ENCODE measurements at places on chromosomes 5 and 9.

GRCh38 chr5:74641735-74642542, 1.4 kb upstream of the ENC1 start:
- no peak for DNase-seq

GRCh38 chr5:130279386-130279785, 375.1 kb downstream of the CHSY3 start:
- peak; percentile 14 for DNase-seq

DNA sequence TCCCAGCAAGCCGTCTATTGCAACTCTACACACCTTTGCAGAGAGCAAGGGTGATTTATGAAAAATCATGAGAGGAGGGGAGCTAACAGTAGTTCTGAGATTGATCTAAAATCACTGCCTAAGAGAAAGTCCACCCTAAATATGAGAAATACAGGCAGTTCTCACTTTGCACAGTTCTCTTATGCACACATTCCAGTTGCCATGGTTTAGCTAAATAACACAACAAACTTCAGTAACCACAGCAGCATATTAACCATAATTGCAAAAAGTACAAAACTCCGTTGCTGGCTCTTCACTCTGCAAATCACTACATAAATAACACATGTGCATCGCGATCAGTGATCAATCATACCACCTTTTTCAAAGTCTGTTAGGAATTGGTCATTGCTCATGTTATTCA, 31.1 kb downstream of the PGGT1B start:
- DNase-seq: no peak

DNA sequence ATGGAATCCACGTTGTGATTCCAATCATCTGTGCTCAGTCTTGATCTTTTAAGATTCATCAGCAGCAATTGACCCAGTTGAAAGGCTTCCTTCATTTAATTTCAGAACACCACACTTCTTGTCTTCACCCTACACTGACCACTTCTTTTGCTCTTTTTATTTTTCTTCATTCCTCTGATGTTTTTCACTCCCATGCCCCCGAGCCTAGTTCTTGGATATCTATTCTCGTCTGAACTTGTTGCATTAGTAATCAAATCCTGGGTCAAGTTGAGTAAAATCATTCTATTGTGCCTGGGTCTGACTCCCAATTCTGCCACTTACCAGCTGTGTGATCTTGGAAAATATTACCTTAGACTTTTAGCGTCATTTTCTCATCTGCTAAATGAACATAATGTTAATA, 356.5 kb downstream of the CDH12 start:
- no peak for DNase-seq

- no peak for DNase-seq
These were observed 13.0 kb upstream of the SARDH start for GRCh38 chr9:133750982-133751649.

DNA sequence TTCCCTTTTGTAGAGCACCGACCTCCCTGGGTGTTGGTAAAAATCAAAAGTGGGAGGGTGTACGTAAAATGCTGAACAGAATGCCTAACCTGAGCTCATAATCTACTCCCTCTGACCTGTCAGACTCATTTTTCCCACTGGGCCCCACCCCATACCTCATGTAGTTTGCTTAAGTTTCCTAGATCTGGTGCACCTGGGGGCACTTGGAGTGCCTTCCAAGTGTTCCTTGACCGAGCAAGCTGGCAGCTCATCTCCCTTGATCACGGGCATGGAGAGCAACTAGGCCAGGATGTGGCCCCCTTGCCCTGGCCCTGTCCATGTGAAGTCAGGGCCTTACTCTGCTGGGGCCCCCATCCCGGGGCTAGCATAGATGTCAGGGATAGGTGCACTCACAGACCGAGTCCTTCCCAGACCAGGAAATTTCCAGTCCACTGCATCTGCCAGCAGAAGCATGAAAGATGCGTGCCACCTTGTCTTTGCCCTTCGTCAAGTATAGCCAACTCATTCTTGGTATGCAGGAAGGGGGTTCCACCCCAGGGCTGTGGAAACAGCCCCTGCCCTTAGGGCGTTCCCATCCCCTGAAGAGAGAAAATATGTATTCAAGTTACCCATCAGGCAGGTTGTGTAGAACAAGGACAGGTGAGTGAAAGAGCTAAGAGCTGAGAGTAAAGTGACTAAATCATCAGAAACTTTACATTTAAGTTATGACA, 41.9 kb downstream of the SLC22A5 start:
- DNase-seq: no peak

DNA sequence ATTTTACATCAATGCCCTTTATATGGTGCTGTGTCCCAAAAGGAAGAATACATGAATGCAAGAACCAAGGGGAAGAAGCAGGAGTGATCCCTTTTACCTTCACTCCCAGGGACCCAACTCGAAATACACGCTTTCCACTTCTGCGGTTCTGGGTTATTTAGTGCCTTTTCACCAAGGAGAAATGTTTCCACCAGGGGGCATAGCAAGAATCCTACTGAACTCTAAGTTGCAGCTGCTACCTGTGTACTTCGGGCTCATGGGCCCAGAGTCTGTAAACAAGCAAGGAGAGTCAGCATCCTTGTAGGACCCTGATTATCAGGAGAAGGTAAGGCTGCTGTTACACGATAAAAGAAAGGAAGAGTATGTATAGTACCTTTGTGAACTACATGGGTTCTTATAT, 45.7 kb downstream of the DPYSL3 start:
- no peak for DNase-seq

DNA sequence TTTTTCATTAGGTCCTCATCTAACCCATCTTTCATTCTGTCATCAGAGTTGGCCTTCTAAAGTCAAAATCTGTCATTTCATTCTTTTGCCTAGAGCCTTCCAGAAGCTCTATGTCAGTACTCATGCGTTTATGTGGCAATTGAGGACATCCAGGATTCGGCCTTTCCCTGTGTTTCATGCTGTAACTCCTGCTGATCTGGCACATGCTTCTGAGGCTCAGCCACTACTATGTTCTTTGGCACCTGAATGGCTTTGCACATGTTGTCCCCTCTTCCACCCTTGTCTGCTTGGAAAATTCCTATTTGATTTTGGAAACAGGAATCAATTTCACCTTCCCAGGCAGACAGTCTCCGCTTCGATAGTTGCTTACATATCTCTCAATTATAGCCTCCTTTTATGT, 84.9 kb downstream of the GDNF start:
- no peak for DNase-seq

DNA sequence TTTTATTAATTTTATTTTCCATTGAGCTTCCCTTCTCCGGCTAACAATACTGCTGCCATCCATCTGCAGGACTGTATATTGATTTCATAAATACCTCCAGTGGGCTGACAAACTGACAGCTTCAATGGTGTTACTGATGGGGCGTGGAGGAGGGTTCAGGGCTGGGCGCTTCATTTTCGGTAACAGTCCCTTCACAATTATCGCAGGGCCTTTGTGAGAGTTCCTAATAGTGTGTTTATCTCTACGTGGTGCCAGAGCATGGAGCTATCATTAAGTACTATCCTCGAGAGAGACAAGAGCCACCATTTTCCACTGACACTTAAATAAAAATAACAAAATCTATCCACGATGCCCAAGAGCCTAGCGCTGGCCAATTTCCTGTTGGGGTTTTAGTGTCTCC, 307.0 kb upstream of the PANK3 start:
- DNase-seq: no peak

- no peak for DNase-seq
These were observed 221.6 kb downstream of the MAT2B start for GRCh38 chr5:163727028-163727427.

DNA sequence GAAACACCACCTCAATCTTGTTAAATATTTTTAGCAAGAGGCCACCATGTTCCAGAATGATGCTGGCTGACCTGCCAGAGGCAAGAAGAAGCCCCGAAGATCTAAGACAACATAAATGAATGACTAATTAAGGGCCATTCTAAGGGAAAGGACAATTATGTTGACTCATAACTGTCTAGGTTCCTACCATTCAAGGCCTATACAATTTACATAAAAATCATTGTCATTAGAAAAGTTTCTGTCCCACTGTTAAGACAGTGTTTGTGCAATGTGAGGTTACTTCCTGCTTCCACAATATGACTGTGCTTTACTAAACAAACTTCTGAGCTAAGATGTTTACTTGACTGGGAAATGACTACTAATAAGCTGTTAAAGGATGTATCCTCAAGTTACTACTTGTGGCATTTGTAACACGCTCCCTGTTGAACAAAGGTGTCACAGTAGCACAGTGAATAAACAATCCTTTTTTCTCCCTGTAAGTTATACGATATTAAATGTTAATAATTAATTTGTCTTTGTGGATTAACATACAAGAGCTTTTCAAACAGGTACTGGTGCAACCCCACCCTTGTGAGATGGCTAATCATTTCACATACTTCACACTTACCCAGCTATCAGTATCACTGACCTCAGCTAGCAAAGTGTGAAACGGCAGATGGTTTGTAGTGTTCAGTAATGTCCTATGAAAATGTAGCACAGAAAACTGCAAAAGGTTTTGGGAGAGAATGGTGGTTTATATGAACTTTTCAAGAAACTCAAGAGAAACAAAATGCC, 195.8 kb downstream of the EFNA5 start:
- no peak for DNase-seq

DNA sequence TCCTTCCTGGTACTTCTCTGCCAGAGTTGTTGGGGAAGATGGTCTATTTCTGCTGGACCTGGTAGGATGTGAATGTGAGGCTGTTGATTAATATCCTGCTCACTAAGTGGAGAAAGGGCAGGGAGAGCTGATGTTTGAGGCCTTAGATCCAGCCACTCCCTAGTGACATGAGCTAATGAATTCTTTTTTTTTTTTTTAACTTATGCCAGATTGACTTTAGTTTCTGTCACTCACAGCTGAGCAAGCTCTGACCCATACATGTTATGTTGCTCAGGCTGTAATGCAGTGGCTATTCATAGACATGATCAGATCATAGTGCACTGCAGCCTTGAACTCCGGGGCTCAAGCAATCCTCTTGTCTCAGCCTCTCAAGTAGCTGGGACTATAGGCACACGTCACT, 75.1 kb upstream of the SPRY4 start:
- DNase-seq: no peak

GRCh38 chr5:158320178-158320674, 461.3 kb upstream of the CLINT1 start:
- no peak for DNase-seq

GRCh38 chr9:118570066-118570465, 799.2 kb downstream of the BRINP1 start:
- DNase-seq: no peak

GRCh38 chr5:145723516-145723915, 111.6 kb downstream of the PRELID2 start:
- DNase-seq: no peak

GRCh38 chr5:141430332-141431113, at the start of gene PCDHGA12:
PCDHGA12 (plus strand) TSS chr5:141430507; CDS start chr5:141430760, 253 bp downstream.
- DNase-seq: no peak

DNA sequence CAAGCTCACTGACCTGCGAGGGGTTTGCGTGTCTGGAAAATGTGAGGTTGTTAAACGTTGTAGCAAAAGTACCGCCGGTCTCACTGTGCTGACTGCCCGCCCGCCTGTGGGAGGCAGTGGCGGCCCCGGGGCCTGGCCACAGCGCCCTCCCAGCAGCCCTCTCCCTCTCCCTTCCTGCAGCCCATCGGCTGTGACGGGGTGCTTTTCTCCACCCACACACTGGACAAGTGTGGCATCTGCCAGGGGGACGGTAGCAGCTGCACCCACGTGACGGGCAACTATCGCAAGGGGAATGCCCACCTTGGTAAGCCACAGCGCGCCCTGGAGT, 6.2 kb downstream of the ADAMTSL2 start:
- no peak for DNase-seq

DNA sequence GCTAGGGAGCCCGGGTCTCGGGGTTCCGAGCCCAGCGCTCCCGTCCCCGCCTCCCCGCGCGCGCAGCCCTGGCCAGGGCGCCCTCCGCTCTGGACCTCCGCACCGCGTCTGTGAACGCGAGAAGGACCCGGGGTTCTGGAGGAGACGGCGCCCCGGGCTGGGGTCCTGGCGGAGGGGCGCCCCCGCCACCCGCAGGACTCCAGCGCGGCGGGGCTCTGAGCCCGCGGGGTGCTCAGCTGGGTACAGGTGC, 431 bp downstream of the TMOD1 start:
- DNase-seq: no peak
